ENCODE measurements at places on chromosomes 13 and 19. TPM values are rescaled to one million over a fixed set of nuclear protein-coding genes. Genes with fewer than 3 reads are reported as not detected.

Gene ZNF544
- total RNA-seq = 46.6 TPM

Gene STX10
- 74.7 TPM for total RNA-seq

Gene ZNF497
- total RNA-seq = 0.58 TPM

Gene MAST1
- total RNA-seq = 0.64 TPM

Gene CRX
- total RNA-seq = not detected

Gene GDF15
- 528 TPM for total RNA-seq

Gene SCAF1
- 47.0 TPM for total RNA-seq

Gene CERS4
- 29.3 TPM for total RNA-seq

Gene CEACAM20
- total RNA-seq = not detected

Gene KLK3
- not detected for total RNA-seq

Gene IFNL3
- total RNA-seq = not detected

Gene CRLF1
- total RNA-seq = not detected

Gene BRD4
- 58.0 TPM for total RNA-seq

Gene F2RL3
- 79.1 TPM for total RNA-seq

Gene TMEM91
- total RNA-seq = 9.4 TPM

Gene SCN1B
- 4.7 TPM for total RNA-seq

Gene SOX1
- not detected for total RNA-seq

Gene MED29
- total RNA-seq = 29.5 TPM

Gene OR7D2
- 0.35 TPM for total RNA-seq

Gene ZNF799
- 3.8 TPM for total RNA-seq

Gene OXGR1
- total RNA-seq = not detected
